ENCODE measurements at places on chromosomes 2 and 18. TPM values are rescaled to one million over a fixed set of nuclear protein-coding genes. Genes with fewer than 3 reads are reported as not detected.

DNA sequence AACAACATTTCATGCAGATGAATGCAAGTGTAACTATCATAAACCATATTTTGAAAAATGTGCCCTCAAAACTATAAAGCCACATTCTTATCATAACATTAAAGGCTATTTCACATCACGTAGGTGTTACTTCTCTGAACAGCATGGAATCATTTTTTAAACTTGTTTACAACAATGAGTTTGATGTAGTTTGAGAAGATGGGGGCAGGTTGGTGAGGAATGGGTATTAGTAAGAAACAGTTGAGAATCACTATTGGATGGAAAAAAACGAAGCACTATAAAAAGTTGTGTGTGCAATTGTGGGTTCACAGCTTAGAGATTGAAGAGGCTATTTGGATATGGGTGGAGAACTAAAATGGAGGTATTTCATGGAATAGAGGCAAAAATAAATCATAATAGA lies 569.1 kb downstream of the ARHGAP15 start:
- no peak for DNase-seq

- DNase-seq, result no peak
Observed at GRCh38 chr2:224892574-224893204, 149.6 kb downstream of the DOCK10 start.

DNA sequence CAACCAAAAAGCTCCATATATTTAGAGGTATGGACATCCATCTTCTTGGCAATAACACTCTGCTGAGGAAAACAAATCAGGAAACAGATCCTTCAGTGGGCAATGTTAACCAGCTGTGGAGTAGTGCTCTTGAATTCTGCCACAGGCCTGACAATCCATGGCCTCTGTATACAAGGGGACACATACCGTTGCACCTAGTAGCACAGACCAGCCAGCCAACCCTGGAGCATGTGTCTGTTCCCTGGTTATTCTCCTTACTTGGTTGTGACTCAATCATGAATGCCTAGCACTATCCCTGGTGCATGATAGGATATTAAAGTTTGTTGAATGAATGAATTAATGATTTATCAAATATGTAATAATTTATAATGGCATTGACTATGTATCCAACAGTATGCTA lies 261.4 kb upstream of the MGAT5 start:
- DNase-seq, result no peak

- DNase-seq, result no peak
Observed at GRCh38 chr2:156435396-156435717, 822 bp upstream of the GPD2 start.

GRCh38 chr18:42417189-42417588 lies 462.2 kb downstream of the PIK3C3 start:
- no peak for DNase-seq

- DNase-seq, result no peak
Observed at GRCh38 chr2:169397697-169398096, 35.4 kb upstream of the LRP2 start.

- no peak for DNase-seq
Observed at GRCh38 chr2:235709124-235709813, 215.4 kb downstream of the AGAP1 start.

GRCh38 chr2:79171348-79171958 lies 11.9 kb upstream of the REG3A start:
- no peak for DNase-seq

DNA sequence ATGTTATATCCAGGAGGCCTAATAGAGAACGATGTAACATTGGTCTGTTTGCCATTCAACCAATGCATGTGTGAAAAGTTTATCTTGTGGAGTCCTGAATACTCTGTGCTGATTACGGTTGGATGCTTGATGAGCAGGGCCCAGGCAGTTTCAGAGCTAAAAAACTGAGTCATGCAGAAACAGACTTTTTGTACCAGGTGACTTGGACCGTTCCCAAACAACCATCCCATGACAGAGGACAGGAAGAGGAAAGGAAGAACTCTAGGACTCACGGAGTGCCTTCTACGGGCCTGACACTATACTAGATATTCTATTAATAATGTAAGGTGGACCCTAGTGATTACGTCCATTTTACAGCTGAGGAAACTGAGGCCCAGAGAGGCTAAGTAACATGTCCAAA lies 142.1 kb downstream of the ARHGAP28 start:
- DNase-seq, result no peak

GRCh38 chr2:183026424-183026823 lies 11.8 kb downstream of the NCKAP1 start:
- no peak for DNase-seq

- no peak for DNase-seq
Observed at GRCh38 chr18:3967359-3968180, 487.5 kb downstream of the DLGAP1 start.

DNA sequence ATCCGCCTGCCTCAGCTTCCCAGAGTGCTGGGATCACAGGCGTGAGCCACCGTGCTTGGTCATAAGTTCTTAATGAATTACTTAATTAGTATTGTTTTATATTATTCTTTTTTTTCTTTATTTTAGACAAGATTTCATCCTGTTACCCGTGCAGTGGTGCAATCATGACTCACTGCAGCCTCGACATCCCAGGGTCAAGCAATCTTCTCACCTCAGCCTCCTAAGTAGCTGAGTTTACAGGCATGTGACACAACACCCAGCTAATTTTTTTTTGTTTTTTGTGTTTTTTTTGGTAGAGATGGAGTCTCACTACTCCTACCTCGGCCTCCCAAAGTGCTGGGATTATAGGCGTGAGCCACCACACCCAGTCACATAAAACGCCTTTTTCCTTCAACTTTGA lies 17.3 kb downstream of the C2orf42 start:
- no peak for DNase-seq

DNA sequence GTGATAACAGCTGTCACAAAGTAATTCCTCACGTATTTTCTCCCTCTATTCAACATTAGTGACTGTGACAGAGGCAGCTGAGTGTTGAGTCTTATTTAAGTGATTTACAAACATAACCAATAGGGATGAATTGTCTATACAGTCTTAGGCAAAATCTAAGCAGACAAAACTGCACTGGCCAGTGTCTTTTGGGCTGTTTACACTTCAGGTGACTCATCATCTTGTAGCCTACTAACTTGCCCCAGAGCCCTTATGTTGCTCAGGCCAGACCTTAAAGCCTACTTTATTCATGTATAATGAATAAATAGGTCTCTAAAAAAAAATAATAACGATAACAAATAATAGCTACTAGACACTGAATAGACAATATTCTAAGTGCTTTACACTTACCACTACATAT lies 17.2 kb downstream of the THOC1 start:
- DNase-seq, result no peak

DNA sequence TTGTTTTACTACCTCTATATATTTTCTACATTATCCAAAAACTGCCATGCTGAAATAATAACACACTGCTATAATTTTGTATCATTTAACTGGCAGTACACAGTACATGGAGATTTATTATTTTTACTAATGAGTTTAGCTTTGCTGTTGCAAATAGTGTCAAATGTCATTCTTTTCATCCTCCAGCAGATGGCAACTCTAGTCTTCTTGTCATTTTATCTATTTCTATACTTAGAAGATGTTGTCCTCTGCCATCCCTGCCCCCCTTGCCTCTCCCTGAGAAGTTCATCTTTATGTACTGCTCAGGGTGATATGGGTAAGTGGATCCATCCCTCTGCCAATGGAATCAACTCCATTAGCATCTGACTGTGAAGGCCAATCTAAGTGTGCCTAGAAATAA lies 21.7 kb upstream of the LRRTM1 start:
- no peak for DNase-seq

- no peak for DNase-seq
Observed at GRCh38 chr18:71441156-71441555, 1103.0 kb downstream of the CBLN2 start.

DNA sequence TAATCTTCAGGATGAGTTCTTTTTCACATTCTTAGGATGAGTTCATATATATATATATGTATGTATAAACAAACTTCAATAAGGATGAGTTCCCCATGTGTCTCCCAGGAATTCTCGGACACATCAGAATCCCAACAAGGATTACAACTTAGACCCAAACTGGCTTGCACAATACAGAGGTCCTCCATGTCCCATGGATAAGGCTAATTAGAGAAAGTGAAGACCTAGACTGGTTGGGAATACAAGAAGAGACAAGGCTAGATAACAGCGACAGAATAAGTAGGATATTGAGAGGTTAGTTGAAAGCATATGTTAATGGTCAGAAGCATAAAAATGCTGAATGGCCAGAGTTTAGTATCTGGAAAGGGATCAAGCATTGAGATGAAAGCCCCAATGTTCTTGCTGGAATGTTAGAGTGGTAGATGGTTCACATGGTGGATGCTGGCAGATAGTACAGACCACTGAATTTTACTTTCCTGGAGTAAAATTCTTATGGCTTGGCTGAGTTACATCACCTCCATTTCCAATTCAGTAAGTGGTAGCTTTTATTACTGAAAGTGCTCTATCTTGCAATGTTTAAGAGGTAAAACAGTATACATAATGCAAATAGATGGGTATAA lies 154.9 kb upstream of the EPHA4 start:
- DNase-seq, result no peak

DNA sequence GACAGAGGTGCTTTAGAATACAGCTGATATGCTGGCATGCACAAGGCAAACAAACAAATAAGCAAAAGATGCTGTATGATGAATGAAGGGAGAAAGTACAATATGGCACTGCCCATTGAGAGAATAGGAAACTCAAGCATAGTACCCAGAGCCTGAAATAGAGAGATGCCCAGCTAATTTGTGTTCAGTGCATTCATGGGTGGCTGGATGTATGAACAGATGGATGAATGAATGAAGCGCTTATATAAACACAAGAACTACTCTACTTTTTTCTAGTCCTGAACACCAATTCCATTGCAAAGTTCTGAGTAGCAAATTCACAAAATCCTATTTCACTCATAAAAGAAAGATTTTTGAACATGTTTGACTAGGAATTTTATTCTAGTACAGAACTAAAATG lies 756.3 kb downstream of the SATB2 start:
- DNase-seq, result no peak

- DNase-seq, result no peak
Observed at GRCh38 chr2:3075991-3076340, 301.7 kb downstream of the EIPR1 start.

DNA sequence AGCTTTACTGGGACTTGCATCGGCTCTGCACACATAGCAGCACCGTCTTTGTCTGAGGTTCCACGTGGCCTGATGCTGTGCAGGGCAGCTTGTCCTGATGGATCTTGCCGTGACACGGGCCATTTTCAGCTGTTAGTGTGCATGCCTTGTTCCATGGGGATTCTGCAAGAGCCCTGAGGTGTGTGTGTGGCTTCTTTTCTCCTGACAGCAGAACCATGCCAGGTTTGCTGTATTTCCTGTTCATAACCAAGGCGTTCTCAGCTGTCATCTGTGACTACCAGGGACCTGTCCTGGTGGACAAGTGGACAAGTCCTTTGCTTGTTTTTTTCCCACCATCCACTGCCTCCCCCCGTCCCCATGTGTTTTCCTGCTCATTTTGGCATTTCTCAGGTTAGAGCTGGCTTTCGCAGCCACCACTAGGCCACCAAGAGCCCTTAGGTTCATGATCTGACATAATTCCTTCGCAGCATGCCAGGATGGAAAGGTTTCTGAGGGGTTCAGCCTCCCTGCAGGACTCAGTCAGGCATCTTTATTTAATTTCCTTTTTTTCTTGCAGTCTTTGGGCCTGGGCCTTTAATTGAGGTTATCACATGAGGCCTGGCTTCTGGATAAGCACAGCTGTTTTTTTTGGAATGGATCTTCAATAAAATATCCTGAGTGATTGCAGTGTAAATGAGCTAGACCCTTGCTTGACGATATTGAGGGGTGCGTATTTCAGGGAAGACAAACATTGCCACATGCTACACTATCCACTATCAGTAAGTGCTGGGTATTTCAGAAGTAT lies 139.4 kb downstream of the NCK2 start:
- DNase-seq, result no peak

The B3GNT7 gene
- 0.48 TPM for polyA plus RNA-seq

The ARHGEF33 gene
- 1.5 TPM for polyA plus RNA-seq

The MYOM1 gene
- polyA plus RNA-seq, result 731 TPM

The EML6 gene
- polyA plus RNA-seq, result 26.8 TPM

The REL gene
- polyA plus RNA-seq, result 4.6 TPM

The KCNJ3 gene
- polyA plus RNA-seq, result 0.54 TPM

The FAM110C gene
- polyA plus RNA-seq, result 1.8 TPM

Measured in forelimb muscle (tissue), 1 donor.